ENCODE measurements at places on chromosomes 5 and 9.
A peak's percentile ranks its signal among the peaks of the same experiment; 100 is the strongest.

GRCh38 chr5:60754495-60754894 is 54.5 kb upstream of the DEPDC1B start:
- DNase-seq: no peak

DNA sequence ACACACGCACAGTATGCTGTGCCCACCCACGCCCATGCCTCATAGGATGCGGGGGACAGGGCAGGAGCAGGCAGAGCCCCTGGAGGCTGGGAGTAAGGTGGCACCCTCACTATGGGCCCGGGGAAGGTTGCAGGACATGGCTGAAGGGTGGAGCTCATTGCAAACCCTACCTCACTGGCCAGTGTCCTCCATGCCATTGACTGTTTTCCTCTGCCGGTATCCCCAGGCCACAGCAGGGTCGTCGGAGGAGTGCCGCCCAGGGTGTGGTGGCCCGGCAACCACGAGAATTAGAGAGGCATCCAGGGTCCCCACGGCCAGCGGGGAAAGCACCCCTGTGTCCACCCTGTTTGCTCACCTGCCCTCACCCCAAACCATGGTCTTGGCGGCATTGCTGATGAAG is 59.7 kb upstream of the FCN2 start:
- DNase-seq: no peak

- peak; percentile 10 for DNase-seq
Observed at GRCh38 chr5:37005946-37006540, 129.5 kb downstream of the NIPBL start.

DNA sequence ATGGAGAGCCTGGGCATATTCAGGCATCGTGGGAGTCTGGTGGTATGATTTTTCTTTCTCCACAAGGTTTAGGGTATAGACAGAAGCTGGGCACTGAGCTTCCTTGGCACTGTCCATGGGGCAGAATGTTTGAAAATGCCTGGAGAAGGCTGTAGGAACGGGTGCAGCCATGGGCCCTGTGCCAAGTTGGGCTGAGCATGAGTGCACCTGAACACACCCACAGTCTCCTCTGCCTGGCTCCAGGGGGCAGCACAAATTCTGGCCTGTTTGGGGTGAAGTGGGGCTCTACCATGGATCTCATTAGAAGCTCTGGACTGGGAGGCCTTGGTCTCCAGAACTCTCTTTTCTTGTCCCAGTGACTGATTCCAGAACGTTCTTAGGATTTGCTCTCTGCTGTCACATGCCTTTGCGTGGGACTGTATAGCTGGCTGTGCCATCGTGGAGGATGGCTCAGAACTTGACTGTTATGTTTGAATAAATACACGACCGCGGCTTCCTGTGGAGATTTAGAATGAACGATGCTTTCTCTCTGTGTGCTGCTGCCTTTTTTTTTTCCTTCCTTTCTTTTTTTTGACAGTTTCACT is 229.8 kb downstream of the FANCC start:
- DNase-seq: no peak

DNA sequence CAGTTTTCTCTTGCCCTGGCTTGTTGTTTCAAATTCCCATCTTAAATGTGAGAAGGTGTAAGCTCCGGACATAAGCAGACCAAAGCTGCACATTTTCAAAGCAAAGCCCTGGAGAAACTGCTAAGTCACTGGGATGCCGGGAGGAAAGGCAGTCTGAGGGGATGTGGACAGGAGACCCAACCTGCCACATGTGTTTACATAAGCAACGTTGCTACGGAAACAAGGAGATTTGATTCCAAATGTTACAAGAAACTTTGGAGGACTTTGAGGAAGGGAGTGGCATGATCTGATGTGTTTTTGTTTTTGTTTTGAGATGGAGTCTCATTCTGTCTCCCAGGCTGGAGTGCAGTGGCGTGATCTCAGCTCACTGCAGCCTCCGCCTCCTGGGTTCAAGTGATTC is 25.7 kb upstream of the INSYN2B start:
- DNase-seq: peak; percentile 3

DNA sequence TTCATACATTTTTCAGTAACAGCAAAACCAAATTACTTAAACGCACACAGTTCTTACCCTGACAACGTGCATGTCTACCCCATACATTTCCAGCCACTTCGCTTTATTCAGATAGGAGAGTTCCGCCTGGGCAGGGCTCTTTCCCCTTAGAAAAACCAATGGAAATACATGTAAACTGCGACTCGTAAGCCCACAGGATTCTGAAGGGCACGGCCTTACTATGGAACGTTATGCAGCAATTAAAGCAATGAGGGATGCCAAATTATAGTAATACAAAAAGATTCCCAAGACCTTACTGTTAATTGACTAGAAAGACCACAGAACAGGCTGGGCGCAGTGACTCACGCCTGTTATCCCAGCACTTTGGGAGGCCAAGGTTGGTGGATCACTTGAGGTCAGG is 64.5 kb downstream of the EPB41L4B start:
- DNase-seq: no peak

DNA sequence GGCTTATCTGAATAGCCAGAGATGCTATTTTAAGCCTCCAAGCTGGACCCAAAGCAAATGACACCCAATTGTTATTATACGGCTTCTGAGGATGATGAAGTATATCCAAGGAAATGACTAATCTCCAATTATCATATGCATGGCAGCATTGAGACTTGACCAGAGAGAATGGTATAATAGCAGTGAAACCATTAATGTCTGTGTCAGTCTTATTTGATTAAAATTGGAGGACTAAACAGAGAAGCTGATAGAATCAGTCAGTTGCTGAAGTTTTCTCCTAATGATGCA is 200.5 kb downstream of the EFNA5 start:
- no peak for DNase-seq

DNA sequence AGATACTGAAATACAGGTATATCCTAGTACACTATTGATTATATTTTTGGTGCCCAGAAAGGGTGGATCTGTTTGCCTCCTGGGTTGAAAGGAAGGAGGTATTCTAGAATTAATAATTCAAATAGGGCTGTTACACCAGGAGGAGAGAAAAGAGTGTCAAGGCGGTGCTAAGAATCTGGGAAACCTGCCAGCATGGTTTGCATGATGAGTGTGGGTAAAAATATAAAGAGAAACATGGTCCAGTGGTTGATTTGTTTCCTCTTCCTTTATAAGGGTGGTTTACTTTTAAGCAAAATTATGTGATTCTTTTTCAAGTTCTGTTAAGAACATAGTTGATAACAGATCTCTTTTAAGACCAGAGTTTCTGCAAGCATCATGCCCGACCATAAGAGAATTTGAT is 69.4 kb upstream of the NFIB start:
- DNase-seq: peak; percentile 33

DNA sequence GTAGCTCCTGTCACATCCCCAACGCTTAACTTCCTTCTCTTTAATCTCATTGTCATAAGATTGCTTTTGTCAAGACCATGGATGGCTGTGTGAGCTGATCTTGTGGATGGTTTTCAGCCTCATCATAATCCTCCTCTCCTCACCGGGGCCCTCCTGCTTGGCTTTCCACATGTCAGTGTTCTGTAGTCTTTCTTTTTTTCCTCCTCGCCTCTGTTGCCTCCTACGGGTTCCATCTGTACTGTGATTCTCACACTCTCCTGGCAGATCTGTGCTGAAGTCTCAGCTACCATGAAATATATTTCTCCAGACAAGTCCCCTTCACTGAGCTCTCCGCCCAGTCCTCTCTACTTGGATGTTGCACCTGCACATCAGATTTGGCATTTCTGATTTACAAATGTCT is 34.9 kb upstream of the FAM120AOS start:
- DNase-seq: no peak

DNA sequence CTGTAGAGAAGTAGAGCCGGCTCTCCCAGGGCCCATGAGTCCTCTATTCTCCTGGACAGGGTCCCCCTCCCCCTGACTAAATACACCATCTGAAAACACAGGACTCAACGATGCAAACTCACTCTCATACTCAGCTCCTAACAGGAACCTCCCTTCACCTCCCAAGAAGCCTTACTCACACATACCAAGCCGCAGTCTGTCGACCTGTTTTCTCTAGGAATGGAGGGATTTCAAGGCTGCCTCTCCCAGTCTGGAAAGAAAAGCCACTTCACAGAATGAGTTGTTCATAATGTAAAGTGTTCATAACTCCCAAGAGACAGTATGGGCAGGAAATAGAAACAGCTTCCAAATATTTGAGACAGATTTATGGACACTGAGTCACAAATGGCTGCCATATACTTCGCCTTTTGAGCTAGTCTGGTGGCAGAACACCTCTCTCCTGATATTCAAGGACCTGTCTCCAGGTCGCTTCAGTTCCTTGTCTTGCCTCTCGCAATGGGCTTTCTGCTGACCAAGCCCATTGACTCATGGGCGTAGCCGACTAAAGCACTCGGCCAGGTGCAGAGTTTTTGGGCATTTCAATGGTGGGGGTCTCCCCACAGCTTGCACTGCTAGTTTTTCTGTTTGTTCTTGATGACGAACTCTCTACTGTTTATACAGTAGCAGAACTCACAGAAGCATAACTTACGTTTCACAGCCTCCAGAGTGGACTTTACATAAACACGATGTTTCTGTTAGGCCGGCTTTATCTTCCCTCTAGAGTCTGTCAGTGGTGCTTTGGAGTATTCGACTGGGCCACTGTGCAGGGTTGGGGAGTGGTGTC is 25.0 kb upstream of the IL17B start:
- DNase-seq: no peak

GRCh38 chr9:33128570-33128969 is 38.6 kb downstream of the B4GALT1 start:
- no peak for DNase-seq
